Stimulated activated CD8-positive, alpha-beta memory T cell treated with anti-CD3 and anti-CD28 coated beads, Interleukin-7, amount 100 ng/mL, for 24 hours (primary cell): ENCODE measurements at places on chromosomes 6 and 20.

DNA sequence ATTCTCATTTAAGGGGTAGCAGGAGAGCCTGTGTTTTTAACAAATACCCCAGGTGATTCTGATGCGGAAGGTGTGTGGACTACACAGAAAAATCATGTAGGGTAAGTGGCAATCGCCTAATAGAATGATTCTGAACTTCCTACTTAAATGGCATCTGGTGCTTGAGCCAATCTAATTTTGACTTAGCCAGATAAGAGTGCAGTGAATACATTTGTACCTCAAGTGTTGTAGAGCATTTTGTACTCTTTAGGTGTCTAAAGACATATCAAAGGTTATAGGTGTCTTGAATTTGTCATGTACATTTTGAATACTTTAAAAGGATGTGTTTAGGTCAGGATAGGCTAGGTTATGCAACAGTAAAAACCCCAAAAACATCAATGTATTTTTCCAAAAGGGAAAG lies 10.0 kb upstream of the BTBD9 start:
- no peak for DNase-seq

GRCh38 chr6:154352898-154353585 lies 3.6 kb downstream of the IPCEF1 start:
- no peak for DNase-seq

DNA sequence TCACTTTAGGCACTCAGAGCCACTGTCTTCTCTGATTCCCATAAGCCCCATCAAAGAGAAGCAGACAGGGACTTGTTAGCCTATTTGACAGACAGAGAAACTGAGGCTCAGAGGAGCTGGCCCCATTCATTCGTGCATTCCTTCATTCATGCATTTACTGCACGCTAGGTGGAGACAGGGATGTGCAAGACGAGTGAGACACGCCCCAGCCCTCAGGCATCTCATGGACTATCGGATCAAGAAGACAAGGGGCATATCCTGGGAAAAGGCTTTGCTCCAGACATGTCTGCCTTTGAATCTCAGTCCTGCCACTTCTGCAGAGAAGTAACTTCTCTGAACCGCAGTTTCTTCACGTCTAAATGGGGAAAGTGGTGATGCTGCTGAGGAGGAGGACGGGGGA lies 54.1 kb downstream of the BPIFB1 start:
- no peak for DNase-seq

GRCh38 chr6:70841112-70841511 lies 115.7 kb downstream of the B3GAT2 start:
- DNase-seq: no peak

GRCh38 chr20:57785720-57786119 lies 75.9 kb upstream of the PMEPA1 start:
- no peak for DNase-seq

DNA sequence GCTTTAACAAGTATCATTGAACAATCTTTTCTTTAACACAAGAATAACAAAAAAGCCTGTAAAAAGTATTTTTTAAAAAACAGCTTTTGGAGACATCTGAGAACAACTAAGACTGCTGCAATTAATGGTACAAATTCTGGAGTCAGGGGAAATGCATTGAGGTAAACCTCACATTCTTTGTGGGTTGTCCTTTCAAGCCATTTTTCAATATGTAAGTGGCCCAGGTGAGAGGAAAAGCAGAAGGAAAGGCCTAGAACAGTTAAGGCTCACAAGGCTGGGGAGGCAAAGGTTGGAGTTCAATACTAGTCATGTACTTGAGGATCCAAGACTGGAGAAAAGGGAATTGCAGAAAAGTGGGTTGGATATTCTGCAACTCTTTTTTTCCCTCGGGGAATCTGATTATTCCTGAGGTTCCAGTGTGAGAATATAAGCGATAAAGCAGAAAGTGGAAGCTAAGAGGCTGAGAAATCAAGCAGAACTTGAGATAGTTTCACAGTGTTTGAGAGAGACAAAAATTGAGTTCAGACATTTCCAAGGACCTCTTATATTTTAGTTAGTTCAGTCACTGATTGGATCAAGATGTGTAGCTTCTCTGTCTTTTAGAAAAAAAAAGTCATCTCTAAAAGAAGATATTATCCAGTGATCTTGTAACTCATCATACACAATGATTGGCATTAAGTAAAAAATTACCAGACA lies 25.0 kb upstream of the TXLNB start:
- DNase-seq: no peak

- DNase-seq: no peak
Measured at GRCh38 chr20:38586181-38586525, 5.2 kb downstream of the ADIG start.

DNA sequence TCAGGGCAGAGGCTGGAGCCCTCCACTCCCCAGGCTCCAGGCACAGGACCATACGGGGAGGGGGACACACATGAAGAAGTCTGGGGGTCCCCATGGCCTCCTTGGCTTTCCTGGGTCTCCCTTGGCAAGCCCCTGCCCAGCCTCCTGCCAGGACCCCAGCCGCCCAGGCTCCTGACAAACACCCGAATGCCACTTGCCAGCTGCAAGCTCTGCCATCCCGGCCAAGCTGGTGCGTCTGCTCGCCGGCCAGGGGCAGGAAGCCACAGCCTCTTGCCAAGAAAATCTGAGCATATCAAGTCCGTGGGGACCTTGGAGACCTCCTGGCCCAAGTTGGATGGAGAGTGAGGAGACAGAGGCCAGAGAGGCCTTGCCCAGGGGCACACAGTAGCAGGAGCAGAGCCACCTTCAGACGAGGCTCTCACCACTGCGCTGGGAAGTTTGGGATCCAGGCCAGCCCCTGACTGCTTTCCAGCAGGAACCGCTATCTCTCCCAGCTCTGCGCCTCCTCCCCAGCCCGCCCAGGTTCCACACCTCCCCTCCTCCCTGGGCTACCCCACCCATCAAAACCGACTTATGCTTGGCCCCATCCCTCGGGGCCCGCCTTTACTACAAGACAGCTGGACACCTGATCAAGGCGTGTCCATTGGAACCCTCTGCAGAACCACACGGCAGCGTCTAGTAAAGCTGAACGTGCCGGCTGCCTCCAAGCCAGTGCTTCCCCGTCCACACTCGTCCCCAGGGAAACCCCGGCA lies 80.2 kb downstream of the GRM4 start:
- DNase-seq: no peak

DNA sequence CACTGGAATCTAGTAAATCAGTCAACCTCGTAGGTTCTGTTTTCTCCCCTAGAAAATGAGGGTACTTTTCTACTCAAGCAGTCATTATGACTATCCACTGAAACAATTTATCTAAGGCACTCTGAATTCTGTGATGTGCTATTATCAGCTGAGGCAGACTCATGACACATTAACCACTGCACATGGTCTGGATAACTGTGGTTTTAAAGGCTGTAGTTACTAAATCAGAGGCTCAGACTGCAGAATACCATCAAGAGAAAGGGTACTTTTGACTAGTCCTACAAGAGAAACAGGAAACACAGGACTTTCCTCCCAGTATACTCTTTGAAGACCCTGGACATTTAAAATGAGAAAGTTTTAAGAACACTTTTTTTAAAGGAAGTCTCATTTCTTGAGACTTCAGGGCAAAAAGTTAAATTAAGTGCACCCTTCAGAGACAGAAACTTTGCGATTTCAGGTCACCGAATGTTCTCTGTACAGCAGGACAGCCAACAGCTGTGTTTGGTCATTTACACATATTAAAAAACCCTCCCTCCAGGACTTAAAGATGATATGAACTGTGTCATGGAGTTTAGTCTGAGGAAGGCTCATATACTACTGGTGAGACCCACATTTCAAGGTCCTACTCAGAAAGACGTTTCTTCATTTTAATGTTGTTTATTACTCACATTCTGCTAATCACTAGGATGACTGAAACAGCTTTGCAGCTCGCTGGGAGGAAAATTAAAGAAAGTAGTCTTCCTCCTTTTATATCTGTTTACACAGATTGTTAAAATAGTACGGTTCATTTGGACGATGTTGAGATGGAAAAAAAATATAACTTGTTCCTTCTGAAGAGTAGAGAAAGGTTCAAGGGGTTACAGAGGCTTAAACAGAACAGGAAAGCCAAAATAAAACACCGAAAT lies 19.9 kb downstream of the ATXN1 start:
- no peak for DNase-seq

DNA sequence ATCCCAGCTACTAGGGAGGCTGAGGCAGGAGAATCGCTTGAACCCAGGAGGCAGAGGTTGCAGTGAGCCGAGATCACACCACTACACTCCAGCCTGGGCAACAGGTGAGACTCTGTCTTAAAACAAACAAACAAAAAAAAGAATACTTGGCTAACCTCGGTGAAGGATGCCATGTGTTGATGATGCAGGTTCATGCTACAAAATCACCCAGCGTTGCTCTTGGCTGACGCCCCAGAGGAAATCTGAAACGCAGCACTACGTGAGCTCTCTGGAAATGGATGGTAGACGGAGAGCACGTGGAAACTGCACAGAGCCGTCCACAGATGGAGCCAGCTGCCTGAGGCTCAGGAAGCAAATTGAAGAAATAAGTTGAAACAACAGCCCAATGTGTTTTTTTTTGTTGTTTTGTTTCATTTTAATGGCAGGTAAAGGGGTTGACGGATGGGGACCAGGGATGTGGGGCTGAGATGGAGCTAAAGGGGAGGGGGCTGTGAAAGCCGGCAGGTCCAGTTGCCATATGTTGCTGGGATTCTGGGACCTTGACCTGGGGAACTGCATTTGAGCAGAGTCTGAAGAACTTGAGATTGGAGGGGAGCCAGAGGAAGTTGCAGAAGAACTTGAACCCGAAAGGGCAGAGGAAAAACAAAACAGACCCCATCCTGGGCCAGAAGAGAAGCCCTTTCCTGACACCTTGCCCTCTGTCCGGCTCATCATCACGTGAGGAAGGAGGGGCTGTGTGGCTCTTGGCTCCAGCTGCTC lies 12.8 kb upstream of the MANBAL start:
- no peak for DNase-seq

DNA sequence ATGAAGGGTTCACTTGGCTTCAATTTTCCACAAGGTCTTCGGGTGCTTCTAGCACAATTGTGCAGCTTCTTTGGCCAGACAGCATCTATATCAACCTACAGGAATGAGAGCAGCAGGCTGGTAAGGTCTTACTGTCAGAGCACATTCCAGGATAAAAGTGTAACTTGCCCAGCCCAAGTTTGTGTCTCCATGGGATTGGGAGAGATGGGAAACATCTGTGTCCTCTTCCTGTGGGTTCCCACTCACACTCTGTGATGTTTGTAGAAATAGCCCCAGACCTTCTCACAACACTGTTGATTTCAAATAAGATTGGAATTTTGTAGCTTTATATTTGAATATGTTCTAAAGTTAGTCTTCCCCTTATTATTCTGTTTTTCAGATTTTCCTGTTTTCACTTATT lies 83.4 kb upstream of the RGS17 start:
- no peak for DNase-seq

DNA sequence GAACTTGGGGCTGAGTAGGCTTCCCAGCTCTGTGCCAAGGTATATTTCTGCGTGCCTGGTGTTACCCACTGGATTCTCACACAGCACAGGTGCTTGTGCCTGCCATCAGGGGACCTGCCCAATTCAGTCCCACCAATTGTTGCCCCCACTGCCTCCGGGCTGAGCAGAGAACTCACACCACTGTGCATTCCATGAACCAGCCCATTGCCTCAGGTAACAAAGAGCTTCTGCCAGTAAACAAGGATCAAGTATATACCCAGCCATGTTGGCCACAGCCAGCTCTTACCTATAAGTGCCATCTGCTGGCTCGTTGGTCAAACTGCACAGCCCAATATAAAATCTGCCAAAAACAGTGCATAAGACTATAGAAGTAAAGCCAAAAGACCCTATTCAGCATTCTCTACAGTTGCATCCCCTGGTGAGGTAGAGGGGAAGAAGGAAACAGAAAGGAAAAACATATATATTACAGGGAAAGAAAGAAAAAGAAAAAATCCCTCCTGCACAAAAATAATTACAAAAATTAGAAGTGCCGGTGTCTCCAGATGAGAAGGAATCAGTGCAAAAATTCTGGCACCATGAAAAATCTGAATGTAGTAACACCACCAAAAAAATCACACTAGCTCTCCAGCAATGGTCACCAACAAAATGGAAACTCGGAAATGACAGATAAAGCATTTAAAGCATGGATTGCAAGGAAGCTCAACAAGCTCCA lies 241.4 kb downstream of the IBTK start:
- DNase-seq: no peak

DNA sequence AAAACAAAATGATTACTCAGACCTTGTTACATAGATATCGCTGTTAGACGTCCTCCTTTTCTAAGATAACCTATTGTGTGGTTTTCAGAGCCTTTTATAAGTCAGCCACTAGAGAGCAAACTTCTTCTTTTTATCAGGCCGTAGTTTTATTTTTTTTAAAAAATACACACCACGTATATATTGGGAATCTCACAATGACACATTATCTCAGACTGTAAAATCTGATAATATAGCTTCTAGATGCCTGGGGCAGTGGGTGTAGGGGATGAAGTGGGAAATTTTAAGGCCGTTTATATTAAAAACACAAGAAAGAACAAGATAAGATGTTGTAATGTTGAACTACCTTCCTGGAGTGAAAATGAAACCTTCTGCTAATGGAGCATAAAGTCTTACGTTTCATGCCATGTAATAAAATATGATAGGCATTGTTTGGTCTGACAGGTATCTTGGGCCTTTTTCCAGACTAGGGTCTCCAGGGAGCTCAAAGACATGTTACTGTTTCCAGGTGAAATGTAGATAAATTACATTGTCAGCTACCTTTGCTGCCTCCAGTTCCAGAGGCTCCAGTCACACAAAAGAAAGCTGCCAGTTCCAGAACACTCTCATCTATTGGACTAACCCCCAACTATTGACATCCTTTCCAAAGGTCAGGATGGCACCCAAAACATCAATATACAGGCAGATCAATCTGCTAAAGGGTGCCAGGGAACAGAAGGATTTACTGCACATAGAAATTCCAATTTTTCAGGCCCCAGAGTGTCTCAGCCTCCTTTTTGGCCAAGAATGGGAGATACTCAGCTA lies 130.2 kb upstream of the AKIRIN2 start:
- DNase-seq: no peak

DNA sequence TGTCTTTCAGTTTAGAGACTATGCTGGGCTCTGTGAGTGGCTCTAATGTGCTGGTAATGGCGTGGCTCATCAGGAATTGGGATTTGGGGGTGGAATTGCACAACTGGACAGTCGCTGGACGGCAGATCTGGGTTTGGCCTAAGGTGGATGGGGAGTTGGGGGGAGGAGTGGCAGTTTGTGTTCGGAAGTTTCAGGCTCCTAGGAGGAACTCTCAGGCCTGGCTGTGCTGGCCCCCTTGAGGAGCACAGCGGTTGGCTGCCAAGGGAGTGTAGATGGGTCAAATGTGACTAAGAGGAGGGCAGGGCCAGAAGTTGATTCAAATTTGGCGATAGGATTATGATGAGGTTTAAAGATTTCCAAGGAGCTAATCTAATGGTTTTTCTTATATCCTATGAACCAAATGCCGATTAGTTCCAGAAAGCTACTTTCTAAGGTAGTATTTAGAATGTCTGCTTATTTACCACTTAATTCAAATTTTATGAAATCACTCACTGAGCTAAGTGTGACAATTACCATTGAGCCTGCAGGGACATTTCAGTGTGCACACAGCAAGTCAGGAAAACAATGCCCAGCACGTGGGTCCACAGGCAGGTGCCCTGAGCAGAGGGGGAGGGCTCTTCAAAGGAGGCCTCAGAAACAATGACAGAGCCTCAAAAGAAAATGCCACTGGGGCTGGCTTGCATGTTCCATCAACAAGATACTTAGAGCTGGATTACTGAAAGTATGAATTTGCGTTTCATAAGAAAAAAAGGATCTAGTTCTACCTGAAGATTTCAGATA lies 111.0 kb downstream of the GJA10 start:
- no peak for DNase-seq

- no peak for DNase-seq
Measured at GRCh38 chr6:35586542-35586941, 73.8 kb upstream of the TULP1 start.

- no peak for DNase-seq
Measured at GRCh38 chr6:137175868-137176245, 2.4 kb upstream of the IL22RA2 start.
